Fibroblast of skin of abdomen (primary cell): ENCODE measurements at places on chromosomes 4 and X.

- no peak for DNase-seq
Observed at GRCh38 chr4:6747294-6748051, 31.5 kb downstream of the BLOC1S4 start.

DNA sequence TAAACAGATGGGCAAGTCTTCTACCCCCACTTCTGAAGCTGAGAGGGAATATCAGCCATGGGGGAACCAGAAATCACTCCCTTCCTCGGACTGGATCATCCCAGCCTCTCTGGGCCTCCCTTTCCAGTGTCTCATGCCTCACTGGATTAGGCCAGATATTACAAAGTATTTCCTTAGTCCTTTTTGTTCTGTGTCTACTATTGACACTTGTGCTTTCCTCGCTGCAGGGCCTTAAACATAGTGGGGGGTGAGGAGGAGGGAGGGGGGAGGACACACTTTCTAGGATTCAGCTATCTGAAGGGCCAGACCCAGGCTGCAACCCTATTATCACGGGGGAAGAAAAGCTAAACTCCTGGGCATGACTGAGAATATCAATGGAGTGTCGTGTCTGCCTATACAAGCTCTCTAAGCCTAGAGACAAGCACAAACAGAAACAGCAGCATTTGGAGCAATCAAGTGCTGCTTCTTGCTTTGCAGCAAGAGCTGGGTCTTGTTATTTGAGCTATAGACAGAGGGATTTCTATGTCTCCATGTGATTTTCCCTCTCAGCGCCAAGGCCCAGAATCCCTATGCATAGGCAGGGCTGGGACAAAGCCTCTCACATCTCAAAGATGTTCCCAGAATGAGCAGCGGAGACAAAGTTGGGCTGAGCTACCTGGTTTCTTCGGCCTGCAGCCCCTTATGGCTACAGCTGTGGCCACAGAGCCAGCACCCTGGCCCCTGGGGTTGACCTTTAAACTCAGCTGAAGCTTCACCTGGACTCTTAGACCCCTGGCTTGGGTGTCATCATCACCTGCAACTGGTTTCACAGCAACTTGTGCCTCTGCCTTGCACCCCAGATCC lies 20.2 kb downstream of the PJA1 start:
- no peak for DNase-seq

- no peak for DNase-seq
Observed at GRCh38 chr4:45442466-45442865, 681.4 kb downstream of the GABRG1 start.

GRCh38 chr4:48227662-48228061 lies 42.0 kb downstream of the TEC start:
- no peak for DNase-seq

- DNase-seq = no peak
Observed at GRCh38 chr4:98242538-98242937, 18.6 kb upstream of the RAP1GDS1 start.

DNA sequence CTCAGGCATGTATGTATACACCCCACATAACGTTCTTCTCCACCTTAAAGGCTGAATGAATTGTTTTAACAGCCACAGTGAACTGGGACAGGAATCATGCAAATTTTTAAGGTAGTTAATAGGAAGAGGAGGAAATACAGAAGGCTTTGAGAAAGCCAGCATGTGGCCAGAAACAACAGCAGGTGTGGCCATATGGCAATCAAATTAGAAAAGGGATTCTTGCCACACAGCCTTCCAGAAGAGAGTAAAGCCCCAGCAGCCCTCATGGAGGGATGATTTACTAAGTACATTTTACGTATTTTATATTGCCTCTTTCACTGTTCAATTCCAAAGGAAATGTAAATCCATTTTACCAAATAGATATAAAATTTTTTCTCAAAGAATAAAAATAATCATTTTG lies 792.2 kb downstream of the ADGRL3 start:
- no peak for DNase-seq

- no peak for DNase-seq
Observed at GRCh38 chrX:24023972-24024669, 2.9 kb downstream of the KLHL15 start.

- DNase-seq = peak; percentile 78
Observed at GRCh38 chr4:182978152-182978827, 61.1 kb upstream of the DCTD start.

- DNase-seq = no peak
Observed at GRCh38 chr4:68193194-68193593, 52.3 kb downstream of the TMPRSS11B start.

DNA sequence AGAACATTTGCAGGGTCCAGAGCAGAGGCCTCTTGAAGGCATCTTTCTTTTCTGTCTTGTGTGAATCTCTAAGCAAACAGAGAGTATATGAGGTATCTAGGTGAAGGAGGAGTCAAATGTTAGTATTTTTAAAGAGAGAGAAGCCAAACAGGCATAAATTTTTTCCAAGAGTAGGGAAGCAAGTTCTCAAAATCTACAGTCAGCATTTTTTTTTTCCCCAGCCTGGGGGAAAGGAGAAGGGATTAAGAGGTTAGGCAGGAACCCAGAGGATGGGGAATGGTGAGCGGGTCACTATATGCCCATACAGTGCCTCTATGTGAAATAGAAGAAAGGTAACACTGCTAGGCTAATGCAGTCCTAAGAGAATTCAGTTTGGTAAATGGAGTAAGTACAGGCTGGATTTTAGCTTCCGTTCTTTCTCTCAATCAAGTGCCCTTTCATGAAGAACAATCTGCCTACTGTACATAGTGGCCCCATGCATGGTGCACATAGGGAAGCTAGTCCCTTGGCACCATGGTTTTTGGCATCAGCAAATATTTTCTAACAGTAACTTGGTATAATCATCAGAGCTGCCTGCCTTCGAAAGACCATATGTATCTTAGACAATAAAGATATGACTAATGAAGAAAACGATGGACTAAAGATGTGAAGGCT lies 163.1 kb upstream of the MAB21L2 start:
- no peak for DNase-seq
